ENCODE measurements at places on chromosomes 11 and 22.
A peak's percentile ranks its signal among the peaks of the same experiment; 100 is the strongest.

- DNase-seq, result peak; percentile 89
Measured at GRCh38 chr11:1694064-1694845, 2.7 kb upstream of the KRTAP5-6 start.

DNA sequence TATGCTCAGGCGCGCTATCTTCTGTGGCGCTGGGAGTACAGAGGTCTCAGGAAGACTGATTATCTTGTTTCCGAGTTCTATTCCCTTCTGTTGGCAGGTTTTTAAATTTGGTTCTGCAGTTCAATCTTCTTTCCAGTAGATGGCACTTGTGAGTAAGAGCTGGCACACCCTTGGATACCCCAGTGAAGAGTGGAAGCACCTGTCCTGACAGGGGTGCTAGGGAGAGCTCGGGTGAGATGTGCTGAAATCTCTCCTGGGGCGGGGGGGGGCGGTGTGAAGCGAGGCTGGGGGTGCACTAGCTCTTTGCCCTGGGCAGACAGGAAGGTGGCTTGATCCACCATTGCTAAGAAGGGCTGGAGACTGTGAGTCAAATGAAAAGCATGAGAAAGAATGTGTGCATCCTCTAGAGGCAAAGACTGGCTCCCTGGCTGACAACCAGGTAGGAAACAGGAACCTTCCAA lies 679.9 kb upstream of the CCDC179 start:
- DNase-seq, result peak; percentile 12

DNA sequence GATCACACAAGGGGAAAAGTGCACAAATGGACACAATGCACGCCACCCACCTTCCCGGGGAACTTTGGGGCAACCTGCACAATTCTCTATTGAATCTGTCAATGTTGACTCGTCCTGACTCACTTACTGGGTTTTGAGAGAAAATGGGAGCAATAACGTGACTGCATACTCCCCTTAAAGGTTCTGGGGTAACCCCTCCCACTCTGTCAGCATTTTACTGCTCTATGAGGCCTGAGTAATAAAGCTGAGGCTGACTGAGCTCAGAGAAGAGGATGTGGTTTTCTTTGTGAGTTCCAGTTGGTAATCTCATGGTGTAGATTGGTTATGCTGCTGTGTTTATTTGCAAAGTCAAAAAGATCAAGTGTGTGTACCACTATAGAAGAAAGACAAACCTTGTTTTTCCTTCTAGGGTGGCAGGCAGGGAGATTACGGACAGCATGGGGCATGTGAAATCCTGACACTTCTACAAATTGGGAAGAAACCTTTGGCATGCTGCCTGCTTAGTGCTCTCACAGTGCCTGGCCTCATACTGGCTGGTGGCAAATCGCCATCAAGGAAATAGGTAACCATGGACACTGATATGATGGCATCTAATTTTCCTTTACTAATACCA lies 16.1 kb upstream of the APOA1 start:
- no peak for DNase-seq

DNA sequence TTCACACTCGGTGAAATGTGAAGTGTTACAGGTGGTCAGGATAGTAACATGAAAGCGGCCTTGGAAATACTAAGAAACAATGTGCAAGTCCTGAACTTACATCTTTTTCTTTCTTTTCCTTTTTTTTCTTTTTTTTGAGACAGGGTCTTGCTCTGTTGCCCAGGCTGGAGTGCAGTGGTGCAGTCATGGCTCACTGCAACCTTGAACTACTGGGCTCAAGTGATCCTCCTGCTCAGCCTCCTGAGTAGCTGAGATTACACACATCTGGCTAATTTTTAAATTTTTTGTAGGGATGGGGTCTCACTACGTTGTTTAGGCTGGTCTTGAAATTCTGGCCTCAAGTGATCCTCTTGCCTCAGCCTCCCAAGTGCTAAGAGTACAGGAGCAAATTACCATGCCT lies 252.6 kb downstream of the SWAP70 start:
- no peak for DNase-seq

DNA sequence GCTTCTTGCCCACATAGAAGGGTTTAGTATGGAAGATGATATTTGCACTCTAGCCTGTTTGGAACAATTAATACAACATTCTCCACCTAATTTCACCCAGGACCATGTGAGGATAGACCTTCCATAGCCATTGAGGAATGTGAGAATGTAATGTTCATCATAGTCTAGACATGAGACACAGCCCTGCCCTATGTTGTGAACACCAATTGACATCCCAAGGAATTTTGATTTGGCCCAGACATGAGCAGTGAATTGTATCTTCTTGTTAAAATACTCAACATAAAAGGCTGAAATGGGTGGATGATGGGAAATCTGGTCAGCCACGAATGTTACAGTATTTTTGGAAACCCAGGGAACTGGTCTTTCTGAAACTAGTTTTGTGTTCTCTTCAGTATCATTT lies 892.3 kb upstream of the CHORDC1 start:
- DNase-seq, result no peak

DNA sequence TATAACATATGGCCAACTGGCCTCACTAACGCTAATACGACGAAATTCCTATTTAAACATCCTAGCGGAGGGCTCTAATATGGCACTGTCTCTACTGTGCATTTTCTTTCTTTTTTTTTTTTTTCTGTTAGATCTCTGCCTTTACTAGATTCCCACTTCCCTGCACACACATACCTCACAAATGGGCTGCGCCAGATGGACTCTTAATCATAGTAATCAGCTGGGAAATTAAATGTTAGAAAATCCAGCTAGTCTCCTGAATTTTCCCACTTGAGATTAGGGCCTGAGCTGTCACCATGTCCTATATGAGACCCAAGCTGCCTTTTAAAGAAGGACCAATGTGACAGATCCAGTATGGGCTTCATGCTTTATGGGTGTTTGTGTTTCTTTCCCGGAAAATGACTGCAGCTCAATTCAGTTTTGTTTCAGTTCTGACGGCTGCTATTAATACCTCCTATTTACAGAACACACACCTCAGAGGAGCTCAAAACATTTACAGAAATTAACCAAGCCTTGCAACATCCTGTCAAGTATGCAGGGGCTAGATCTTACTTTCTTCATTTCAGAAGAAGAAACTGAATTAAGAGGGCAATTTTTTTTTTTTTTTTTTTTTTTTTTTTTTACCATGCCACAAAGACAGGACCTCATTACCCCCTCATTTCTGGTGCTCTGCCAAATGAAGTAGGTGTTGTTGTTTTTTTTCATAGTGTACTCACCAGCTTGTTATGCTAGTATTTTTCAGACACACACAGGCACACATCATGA lies 49.8 kb upstream of the BLID start:
- DNase-seq, result no peak

GRCh38 chr11:103167166-103167565 lies 57.9 kb downstream of the DYNC2H1 start:
- no peak for DNase-seq

GRCh38 chr11:108198833-108199232 lies 23.6 kb downstream of the NPAT start:
- DNase-seq, result no peak

DNA sequence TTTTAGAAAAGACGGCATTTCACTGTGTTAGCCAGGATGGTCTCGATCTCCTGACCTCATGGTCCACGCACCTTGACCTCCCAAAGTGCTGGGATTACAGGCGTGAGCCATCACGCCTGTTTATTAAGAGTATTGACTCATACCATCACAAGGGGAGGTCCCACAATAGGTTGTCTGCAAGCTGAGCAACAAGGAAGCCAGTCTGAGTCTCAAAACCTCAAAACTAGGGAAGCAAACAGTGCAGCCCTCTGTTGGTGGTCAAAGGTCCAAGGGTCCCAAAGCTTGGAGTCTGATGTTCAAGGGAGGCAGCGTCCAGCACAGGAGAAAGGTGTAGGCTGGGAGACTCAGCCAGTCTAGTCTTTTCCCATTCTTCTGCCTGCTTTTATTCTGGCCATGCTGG lies 32.8 kb upstream of the LDLRAD3 start:
- DNase-seq, result no peak

DNA sequence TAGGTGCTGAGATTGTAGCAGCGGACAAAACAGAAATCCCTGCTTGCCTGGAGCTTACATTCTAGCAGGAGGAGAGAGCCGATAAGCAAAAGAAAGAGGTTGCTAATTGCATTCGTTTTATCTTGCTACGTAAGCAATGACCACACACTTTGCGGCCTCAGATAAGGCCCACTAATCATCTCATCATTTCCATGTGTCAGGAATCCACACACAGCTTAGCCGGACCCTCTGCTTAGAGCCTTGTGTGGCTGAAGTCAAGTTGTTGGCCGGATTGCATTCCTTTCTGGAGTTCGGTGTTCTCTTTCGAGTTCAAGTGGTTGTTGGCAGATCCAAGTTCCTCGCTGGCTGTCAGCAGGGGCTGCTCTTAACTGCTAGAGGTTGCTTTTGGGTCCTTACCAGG lies 101.6 kb downstream of the CHST1 start:
- DNase-seq, result no peak

DNA sequence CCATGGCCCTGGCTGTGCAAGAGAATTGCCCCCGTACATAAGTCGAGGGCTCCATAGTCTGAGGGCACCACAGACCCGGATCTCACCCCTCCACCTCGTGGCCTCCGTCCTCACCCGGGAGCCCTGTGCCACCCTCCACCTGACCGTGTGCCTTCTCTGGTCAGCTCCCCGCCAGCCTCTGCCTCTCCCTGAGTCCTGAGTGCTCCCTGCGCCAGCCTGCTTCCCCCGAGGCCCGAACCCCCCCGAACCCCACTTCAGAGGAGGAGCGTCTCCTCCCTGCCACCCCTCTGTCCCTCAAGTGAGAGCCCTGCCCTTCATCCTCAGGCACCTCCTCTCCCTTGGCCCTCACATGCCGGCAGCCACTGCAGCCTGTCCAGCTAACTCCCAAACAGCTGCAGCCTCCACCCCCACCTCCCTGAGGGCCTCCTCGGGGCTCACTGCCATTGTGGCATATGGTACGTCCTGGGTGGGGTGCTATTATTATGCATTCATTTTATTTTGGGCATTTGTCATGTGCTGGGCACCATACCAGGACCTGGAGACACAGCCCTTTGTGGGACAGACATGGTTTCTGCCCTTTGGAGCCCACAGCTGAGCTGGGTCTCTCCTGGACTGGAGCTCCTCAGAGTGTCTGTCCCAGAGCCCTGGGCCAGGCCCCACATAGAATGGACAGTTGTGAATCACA lies 67.2 kb downstream of the MYO7A start:
- no peak for DNase-seq

DNA sequence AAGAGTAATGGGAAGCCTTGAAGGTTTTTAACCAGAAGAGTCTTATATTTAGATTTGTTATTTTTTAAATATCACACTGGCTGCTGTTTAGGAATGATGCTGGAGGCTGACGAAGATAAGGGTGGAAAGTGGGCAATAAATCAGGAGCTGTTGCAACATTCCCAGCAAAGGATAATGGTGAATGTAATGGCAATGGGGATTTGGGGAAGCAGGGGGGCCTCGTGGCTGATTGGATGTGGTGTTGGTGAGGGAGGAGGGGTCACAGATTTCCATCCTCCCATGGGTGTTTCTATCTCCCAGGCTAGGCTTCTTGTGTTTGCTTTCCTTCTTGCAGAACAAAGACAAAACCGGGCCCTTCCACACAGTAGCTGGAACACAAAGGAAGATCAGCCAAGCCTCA lies 80.8 kb downstream of the PIWIL4 start:
- no peak for DNase-seq

DNA sequence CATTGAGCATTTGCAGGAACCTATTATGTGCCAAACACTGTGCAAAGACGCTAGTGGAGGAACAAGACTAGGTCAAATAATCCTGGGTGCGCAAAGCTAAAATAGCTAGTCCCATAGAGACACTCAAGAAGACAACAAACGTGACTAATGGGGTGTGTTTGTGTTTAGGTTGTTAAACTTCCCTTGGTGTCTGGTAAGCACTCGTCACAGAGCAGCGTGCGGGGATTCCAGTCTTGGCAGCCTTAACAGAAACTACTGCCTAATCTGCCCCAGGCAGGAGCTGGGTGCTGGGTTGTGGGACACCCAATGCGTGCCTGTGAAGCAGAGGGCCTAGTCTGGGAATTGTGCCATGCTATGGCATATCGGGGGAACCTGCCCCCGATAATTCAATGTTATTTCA lies 10.8 kb upstream of the CALCB start:
- no peak for DNase-seq

- DNase-seq, result no peak
Measured at GRCh38 chr11:12724301-12725054, 50.3 kb downstream of the TEAD1 start.

GRCh38 chr11:109704432-109704831 lies 282.4 kb downstream of the C11orf87 start:
- DNase-seq, result no peak

- DNase-seq, result no peak
Measured at GRCh38 chr11:30855383-30856006, 269.3 kb upstream of the MPPED2 start.

GRCh38 chr11:12592283-12592682 lies 81.9 kb upstream of the TEAD1 start:
- no peak for DNase-seq

DNA sequence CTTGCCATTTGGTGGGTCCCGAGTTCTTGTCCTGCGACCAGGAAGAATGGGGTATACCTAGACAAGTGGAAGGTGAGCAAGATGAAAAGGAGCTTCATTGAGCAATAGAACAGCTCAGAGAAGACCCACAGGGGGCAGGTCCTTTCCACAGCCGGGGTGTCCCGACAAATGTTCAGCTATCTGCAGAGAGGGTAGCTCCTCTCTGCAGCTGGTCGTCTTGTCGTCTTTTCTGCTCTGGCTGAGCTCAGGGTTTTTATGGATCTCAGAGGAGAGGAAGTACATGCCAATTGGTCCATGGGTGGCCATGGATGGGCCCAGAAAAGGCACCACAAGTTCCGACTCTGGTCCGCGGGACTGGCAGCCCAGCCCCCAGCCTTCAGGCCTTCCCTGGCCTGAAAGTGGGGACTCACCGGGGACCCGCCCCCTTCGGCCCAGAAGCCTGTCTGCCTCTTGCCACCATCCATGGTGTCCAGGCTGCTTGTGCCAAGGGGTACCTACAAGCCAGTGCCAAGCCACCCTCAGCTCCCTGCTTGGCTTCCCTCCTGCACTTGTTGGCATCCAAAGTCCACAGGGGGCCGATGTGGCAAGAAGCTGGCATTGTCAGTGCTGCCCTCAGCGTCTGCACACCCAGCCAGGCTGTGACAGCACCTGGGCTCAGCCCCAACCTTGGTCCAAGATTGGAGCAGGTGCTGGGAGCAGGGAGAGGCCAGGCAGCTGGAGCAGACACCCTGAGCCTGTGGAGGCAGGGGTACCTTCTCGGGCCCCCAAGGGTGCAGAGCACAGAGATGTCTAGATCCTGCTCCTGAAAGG lies 438.9 kb downstream of the TBC1D22A start:
- no peak for DNase-seq

Data from neural crest cell (in vitro differentiated cells).